Karpas-422 (cell line): ENCODE measurements at places on chromosomes 11 and 22.
A peak's percentile ranks its signal among the peaks of the same experiment; 100 is the strongest.

GRCh38 chr11:15770798-15771414, 585.4 kb downstream of the SOX6 start:
- DNase-seq = peak; percentile 69
- H3K36me3 ChIP-seq = no peaks in the 10 kb centered on the region
- H3K27me3 ChIP-seq = no peaks in the 10 kb centered on the region
- H3K27ac ChIP-seq = no peak overlapping the region

DNA sequence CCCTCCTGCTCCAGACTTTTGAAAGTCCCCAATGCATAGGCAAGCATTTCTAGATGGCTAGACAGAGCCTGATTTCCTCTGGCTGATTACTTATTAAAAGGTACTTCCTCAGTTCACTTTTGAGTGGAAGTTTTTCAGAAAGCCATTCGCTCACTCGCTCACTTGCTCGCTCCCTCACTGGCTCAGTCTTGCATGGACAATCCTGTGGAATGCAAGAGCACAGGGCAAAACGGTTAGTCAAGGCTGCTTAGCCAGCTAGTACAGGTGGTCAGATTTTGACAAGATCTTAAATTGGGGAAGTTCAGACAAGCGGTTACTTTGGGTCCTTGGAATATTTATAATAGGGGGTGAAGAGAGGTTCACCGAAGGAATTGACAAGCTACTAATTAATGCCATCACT, 101.0 kb downstream of the ARL14EP start:
- no peaks in the 10 kb centered on the region for H3K36me3 ChIP-seq
- H3K4me1 ChIP-seq = no peaks in the 10 kb centered on the region
- no peak overlapping the region for H3K4me3 ChIP-seq

GRCh38 chr11:118657709-118658428, 21.6 kb downstream of the TREH start:
- H3K4me3 ChIP-seq = no peak overlapping the region
- no peaks in the 10 kb centered on the region for H3K36me3 ChIP-seq
- H3K4me1 ChIP-seq = no peaks in the 10 kb centered on the region
- H3K27ac ChIP-seq = no peak overlapping the region
- no peak for DNase-seq

DNA sequence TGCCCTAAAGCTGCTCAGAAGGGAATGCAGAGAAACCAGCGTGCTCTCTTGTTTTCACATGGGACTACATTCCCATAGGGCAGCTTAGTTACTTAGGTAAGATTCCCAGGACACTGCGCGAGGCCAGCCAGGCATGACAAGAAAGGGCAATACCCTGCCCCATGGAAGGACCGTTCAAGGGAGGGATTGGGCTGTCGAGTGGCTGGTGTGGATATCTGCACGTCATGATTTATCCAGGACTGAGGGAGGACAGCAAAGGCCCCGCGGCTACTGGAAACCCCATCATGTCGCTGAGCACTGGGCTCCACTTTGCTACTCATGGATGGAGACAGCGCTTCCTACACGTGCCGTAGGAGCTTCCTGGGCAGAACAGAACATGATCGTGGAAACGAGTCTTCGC, 169.4 kb downstream of the OPCML start:
- H3K4me3 ChIP-seq = no peak overlapping the region
- H3K36me3 ChIP-seq = no peaks in the 10 kb centered on the region
- DNase-seq = no peak
- H3K4me1 ChIP-seq = no peaks in the 10 kb centered on the region
- no peaks in the 10 kb centered on the region for H3K27me3 ChIP-seq

DNA sequence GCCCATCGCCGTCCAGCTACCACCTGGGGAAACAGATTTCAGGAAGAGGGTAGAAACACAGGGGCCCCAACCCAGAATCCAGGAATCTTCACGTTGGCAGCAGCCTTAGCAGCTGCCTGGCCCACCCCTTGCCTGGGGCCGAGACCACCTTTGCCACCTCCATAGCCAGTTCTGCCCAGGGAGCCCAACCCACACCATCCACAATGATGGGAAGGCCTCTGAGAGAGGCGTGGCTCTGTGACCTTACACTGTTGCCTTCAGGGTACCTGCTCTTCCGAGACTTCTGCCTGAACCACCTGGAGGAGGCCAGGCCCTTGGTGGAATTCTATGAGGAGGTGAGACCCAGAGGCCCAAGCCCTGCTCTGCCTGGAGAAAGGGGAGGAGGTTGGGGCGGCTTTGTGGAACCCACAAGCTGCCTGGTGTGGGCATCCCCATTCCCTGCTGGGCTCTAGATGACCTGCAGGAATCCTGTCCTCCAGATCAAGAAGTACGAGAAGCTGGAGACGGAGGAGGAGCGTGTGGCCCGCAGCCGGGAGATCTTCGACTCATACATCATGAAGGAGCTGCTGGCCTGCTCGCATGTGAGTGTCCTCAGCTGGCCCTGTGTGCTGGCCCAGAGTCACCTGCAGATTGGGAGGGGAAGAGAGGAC, 10.0 kb upstream of the ANKRD13D start:
- no peak for DNase-seq
- peak overlapping the region; percentile 98 for H3K27ac ChIP-seq
- no peak overlapping the region for H3K4me3 ChIP-seq
- H3K4me1 ChIP-seq = peaks cover 41% of the 10 kb centered on the region

- no peaks in the 10 kb centered on the region for H3K36me3 ChIP-seq
- H3K4me3 ChIP-seq = no peak overlapping the region
- no peaks in the 10 kb centered on the region for H3K27me3 ChIP-seq
- peaks cover 18% of the 10 kb centered on the region for H3K4me1 ChIP-seq
- no peak for DNase-seq
Measured at GRCh38 chr11:117838901-117839300, 14.4 kb upstream of the FXYD2 start.

GRCh38 chr22:29108137-29108536, 35.3 kb downstream of the KREMEN1 start:
- no peak overlapping the region for H3K27ac ChIP-seq
- H3K4me3 ChIP-seq = no peak overlapping the region

GRCh38 chr22:47091246-47091651, 328.8 kb downstream of the TBC1D22A start:
- no peak for DNase-seq
- H3K27ac ChIP-seq = no peak overlapping the region
- no peaks in the 10 kb centered on the region for H3K27me3 ChIP-seq

DNA sequence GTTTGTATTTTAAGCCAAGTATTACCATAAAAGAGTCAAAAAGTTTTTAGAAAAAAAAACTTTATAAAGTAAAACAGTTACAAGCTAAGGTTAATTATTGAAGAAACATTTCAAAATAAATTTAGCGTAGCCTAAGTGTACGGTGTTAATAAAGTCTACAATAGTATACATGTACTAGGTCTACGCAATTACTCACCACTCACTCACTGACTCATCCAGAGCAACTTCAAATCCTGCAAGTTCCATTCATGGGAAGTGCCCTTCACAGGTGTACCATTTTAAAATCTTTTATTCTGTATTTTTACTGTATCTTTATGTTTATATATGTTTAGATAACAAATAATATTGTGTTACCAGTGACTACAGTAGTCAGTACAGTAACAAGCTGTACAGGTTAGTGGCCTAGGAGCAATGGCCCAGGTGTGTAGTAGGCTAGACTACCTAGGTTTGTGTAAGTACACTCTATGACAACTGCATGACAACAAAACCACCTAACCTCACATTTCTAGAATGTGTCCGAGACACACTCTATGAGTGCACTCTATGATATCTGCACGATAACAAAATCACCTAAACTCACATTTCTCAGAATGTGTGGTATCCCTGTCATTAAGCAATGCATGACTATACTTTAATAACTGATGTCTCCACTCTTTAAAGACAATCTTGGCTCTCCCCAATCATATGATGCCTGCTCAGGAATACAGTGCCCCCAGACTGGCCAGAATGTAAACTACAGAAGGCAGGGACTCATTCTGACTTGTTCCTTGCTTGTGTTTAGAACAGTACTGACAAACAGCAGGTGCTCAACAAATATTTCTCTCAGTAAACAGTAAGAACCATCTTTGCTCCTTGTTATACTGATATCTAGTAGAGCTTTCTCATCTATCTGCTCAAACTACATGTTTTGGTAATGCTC, 21.2 kb downstream of the KMT5B start:
- peaks cover 9% of the 10 kb centered on the region; the same call in 1 of the 2 replicates for H3K36me3 ChIP-seq
- no peak overlapping the region for H3K4me3 ChIP-seq
- no peaks in the 10 kb centered on the region for H3K27me3 ChIP-seq
- DNase-seq = no peak

- DNase-seq = no peak
- peaks cover 26% of the 10 kb centered on the region for H3K36me3 ChIP-seq
- H3K27ac ChIP-seq = peak overlapping the region; percentile 100
- peaks cover 39% of the 10 kb centered on the region for H3K4me1 ChIP-seq
- H3K27me3 ChIP-seq = no peaks in the 10 kb centered on the region
Measured at GRCh38 chr11:67288198-67288451, 978 bp upstream of the ANKRD13D start.

DNA sequence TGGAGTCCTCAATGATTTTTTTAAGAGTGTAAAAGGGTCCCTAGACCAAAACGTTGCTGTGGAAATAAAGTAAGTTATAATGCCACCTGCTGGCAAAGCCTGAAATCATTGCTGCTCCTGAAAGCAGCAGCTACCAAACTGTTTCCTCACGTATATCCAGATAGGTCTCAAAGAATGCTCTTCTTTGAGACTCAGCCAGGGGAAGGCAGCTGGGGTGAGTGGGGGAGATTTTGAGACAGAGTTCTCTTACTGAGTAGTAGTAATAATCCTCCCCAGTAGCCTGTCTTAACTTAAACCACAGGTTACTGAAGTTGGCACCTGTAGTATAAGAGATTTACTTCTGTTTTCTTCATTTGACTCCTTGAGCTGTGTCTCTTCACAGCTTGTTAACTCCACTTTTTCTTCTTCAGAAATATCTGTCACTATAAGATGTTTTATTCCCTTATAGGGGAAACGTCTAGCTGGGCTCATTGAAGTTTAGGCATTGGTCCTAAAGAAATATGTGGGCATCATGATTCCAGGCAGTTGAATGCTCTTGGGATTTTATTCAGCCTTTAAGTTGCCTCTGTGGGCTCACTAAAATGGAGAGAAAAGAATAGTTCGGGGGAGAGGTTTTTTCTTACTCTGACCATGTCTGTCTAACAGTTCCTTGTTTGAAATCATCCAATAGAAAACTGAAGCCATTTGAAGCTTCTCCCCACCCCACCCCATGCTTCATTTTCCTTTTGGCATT, 77.9 kb downstream of the BTBD10 start:
- DNase-seq = peak; percentile 81
- H3K4me3 ChIP-seq = no peak overlapping the region
- no peak overlapping the region for H3K27ac ChIP-seq
- H3K36me3 ChIP-seq = peaks cover 26% of the 10 kb centered on the region; the same call in 1 of the 2 replicates
- no peaks in the 10 kb centered on the region for H3K4me1 ChIP-seq

DNA sequence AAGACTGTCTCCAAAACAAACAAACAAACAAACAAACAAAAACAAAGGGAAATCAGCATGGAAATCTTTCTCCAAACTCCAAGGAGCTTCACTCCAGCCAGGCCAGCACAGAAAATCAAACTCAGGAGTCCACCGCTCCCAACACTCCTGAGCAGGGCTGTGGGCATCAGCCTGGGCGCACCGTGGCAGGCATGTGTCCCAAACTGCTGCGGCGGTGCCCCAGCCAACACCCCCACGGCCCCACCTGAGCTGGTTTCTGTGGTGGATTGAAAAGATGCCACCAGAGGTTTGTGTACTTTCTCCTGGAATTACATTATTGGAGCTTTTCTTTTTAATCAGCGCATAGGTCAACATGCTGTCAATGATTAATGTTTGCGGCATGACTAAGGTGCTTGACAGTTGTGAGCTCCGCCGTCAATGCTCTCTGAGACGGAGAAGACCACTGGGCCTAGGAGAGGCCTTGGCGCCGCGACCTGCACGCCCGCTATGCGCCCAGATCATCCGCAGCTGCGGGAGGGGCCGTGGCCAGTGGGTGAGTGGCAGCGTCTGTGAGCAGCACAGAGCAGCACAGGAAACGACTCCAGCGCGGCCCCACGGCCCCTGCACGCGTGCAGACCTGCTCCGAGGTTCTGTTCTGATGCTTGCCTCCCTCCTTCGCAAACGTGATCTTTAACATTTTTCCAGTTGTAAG, 18.1 kb downstream of the DRD4 start:
- DNase-seq = no peak
- peaks cover 10% of the 10 kb centered on the region for H3K36me3 ChIP-seq
- no peak overlapping the region for H3K27ac ChIP-seq
- no peak overlapping the region for H3K4me3 ChIP-seq
- no peaks in the 10 kb centered on the region for H3K27me3 ChIP-seq

GRCh38 chr11:84580428-84580827, 1046.7 kb downstream of the DLG2 start:
- no peak overlapping the region for H3K4me3 ChIP-seq
- DNase-seq = no peak
- no peaks in the 10 kb centered on the region for H3K36me3 ChIP-seq
- H3K27me3 ChIP-seq = no peaks in the 10 kb centered on the region

DNA sequence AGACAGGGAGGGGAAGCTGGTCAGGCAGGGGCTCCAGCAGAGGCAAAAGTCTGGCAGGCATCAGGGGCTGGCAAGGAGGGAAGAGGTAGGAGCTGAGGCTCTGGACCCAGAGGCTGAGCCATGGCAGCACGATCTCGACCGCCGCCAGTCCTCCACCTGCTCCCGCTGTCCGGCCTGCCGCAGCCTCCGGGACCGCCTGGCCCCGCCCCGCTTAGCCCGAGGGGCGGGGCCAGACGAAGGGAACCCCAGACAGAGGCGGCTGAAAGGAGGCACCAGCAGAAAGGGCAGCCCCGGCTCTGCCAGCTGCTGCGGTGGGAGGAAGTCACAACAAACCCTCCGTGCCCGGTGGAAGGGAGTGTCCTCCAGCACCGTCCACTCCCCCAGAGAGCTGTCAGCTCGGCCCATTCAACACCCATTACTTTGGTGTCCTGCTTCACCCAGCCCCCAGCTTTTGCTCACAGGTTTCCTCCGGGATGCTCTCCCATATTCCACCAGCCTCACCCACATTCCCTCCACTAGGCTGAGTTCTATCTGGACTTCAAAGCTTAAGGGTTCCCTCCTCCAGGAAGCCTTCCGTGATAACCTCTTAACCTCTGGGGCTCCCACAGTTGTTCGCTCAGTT, at the start of gene MFNG:
Gene MFNG (minus strand): TSS at position 161 of the 622 bp plus-strand sequence. CDS start 207 bp downstream, outside the sequence.
- no peaks in the 10 kb centered on the region for H3K27me3 ChIP-seq
- H3K4me3 ChIP-seq = peak within 1 kb of the TSS; percentile 79
- DNase-seq = peak; percentile 94
- peaks cover 5% of the 10 kb centered on the region; the same call in 1 of the 2 replicates for H3K36me3 ChIP-seq
- peak within 1 kb of the TSS; percentile 85 for H3K27ac ChIP-seq
- H3K4me1 ChIP-seq = peaks cover 35% of the 10 kb centered on the region

- H3K36me3 ChIP-seq = no peaks in the 10 kb centered on the region
- no peak overlapping the region for H3K27ac ChIP-seq
- no peaks in the 10 kb centered on the region for H3K27me3 ChIP-seq
- H3K4me3 ChIP-seq = no peak overlapping the region
- H3K4me1 ChIP-seq = no peaks in the 10 kb centered on the region
- DNase-seq = no peak
Measured at GRCh38 chr11:63603180-63603518, 11.1 kb downstream of the PLAAT3 start.

GRCh38 chr11:33358150-33358831, 101.1 kb downstream of the HIPK3 start:
- H3K4me1 ChIP-seq = peaks cover 5% of the 10 kb centered on the region; the same call in 1 of the 2 replicates
- no peak for DNase-seq
- no peak overlapping the region for H3K4me3 ChIP-seq
- H3K27me3 ChIP-seq = no peaks in the 10 kb centered on the region
- H3K27ac ChIP-seq = no peak overlapping the region
- H3K36me3 ChIP-seq = peaks cover 2% of the 10 kb centered on the region
